ENCODE measurements at places on chromosomes 11 and 22.

GRCh38 chr11:65615950-65616574 lies 486 bp downstream of the PCNX3 start:
- no peak for DNase-seq

- DNase-seq, result no peak
Measured at GRCh38 chr11:128582496-128583366, 4.6 kb downstream of the ETS1 start.

DNA sequence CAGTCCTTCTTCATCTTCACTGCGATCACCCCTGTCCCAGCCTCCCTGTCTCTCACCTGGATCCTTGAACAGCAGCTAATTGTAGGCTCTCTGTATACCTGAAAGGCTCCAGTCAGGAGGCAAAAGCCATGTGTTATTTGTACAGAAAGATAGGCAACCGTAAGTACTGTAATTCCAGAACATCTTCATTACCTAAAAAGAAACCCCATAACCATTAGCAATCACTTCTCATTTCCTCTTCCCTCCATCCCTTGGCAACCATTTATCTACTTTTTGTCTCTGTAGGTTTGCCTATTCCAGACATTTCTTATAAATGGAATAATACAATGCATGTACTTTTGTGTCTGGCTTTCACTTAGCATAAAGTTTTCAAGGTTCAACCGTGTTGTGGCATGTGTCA lies 17.8 kb downstream of the NAGA start:
- DNase-seq, result no peak

- no peak for DNase-seq
Measured at GRCh38 chr11:66767666-66768065, 38.6 kb upstream of the SPTBN2 start.

DNA sequence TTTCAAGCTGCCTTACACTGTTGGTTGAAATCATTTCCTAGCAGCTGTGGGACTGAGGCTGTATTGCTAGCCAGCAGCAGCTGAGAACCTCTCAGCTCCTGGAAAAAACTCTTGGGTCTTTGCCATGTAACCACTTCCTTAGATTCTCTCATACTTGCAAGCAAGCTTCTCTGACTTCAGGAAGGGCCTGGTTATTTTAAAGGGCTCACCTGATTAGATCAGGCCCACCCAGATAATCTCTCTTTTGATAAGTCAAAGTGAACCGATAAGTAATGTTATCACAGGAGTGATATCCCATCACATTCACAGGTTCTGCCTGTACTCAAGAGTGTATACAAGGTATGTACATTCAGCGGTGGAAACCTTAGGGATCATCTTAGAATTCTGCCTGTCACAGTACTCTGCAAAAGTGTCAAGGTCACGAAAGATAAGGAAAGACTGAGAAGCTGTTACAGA lies 7.4 kb upstream of the CLPB start:
- no peak for DNase-seq

- DNase-seq, result no peak
Measured at GRCh38 chr11:111814106-111814505, 47.9 kb upstream of the PPP2R1B start.

DNA sequence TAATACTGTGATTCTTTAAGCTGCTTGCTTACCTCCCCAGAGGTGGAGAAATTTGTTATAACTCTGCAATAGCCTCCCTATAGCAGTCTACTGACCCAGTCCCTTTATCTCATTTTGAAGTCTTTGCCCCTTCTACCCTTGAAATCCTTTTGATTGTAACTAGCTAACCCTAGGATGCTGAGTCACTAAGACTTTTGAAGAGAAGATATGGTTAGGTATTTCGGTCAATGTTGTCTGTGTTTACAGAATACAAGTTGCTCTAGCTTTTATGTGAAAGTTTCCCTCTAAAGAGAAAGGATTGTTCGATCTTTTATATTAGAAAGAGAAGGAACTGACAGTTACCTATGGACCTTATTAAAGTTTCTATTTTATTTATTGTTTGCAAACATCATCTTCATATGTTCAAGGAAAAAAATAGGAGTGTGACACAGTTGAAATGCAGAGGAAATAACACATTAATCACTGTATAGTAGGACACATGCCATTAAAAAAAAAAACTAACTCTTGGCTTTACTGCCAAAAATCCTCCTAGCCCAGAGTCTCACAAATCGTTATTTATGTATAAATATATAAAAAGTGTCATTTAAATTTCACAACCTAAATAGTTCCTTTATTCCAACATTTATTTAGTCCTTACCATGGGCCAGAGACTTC lies 3.1 kb downstream of the HYLS1 start:
- no peak for DNase-seq

- no peak for DNase-seq
Measured at GRCh38 chr11:33500332-33500731, 200.3 kb downstream of the C11orf91 start.

DNA sequence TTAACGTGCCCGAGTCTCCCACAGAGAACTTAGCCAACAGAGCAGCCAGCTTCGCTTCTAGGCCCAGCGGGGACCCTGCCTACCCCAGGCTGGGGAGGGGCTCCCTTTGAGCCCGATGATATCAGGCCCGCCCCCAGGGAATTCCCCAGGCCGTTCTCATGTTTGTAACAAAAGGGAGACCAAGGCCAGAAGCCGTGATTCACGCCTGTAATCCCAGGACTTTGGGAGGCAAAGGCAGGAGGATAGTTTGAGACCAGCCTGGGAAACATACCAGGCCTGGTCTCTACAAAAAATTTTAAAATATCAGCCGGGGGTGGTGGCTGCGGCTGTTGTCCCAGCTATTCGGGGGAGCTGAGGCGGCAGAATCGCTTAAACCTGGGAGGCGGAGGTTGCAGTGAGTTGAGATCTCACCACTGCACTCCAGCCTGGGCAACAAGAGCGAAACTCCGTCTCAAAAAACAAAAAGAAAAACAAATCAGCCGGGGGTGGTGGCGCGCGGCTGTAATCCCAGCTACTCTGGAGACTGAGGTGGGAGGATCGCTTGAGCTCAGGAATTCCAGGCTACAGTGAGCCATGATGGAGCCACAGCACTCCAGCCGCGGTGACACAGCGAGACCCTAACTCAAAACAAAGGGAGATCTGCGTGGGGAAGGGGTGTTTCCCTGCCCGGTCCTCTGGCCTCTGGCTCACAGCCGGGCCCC lies 1.7 kb downstream of the DRD4 start:
- no peak for DNase-seq

DNA sequence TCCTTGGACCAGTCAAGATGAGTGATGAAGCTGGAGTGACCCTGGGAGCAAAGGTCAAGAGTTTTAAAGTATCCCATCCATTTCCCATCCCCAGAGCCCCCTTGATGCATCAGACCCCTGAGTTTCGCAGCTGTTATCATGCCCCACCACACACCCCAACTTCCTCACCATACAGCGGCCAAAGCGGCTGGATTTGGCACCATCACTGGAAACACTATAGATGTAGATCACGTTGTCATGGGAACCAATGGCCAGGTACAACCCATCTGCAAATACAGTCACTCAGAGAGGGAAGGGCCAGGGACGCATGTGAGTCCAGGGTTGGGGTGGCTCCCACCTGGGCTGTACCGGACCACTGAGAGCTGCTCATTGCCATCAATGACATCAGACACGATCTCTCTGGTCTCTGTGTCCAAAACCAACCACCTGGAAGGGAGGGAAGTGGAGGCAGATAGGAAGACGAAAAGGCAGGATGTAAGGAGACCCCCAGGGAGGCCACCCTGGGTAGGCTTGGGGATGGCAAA lies 2.2 kb upstream of the MTA2 start:
- DNase-seq, result no peak

DNA sequence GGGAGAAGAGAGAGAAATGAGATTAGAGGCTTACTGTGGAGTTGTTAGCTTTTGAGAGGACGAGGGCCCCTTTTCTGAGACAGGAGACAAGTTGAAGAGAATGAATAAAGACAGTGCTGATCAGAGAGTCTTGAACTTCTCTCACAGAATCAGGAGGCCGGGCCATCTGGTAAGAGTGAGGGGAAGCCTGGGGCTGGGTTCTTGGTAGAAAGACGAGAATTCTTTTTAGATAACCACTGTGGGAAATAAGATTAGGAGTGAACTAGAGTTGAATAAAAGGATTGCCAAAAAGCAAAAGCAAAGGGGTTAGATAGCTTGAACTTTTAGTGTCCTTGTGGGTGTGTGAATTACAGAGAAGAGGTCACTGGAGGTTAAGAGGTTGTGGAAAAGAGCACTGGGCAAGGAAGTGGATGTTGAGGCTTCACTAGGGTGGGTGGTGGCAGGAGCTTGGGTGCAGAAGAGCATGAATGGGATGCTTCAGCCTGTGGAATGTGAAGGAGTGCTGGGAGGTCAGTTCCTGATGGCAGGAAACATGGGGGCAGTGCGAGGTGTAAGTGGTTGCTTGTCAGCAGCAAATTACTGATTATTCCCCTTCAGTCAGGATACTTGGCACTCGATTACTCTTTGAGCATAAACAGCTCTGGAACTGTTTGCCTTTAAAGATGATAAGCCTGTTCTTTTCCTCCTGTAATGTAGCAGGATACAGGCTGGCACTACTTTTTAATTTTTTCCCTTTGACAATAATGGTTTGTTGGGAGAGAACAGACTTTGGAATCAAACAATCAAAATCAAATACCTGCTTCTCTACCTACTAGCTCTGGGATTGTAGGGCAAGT lies 98.3 kb downstream of the ARHGAP42 start:
- DNase-seq, result no peak

DNA sequence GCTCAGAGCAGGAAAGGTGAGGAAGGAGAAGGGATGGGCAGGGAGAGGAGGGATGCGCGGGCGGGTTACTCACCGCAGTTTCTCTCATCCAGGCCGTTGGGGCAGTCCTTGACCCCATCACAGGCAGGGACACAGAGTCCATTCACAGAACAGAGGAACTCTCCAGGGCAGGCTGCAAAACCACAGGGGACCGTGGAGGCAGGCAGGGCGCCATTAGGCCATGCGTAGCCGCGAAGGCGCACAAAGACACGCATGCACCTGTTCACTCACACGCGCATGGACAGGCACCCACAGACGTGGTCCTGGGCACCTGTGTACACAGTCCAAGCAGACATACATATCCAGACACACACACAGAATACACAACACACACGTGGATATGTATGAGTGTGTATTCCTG lies 23.0 kb downstream of the KCTD17 start:
- DNase-seq, result no peak

DNA sequence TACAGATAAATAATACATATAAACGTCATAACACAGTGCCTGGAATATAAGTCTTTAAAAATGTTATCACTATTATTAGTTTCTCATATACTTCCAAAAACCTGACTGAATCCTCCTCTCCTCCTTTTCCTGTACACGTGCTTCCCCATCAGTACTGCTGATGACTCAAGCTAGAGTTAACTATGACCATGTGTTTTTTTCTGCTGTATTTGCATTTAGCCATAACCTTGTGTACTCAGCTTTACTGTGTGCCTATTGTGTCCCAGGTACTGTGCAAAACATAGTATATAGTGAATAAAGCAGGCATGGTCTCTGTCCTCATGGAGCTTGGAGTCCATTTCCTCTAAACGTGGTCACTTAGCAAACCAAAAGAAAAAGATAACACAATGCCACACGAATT lies 56.5 kb upstream of the ARHGAP32 start:
- no peak for DNase-seq

GRCh38 chr11:27444801-27445215 lies 27.8 kb downstream of the LGR4 start:
- no peak for DNase-seq

- no peak for DNase-seq
Measured at GRCh38 chr22:27317971-27318428, 483.6 kb downstream of the MN1 start.

DNA sequence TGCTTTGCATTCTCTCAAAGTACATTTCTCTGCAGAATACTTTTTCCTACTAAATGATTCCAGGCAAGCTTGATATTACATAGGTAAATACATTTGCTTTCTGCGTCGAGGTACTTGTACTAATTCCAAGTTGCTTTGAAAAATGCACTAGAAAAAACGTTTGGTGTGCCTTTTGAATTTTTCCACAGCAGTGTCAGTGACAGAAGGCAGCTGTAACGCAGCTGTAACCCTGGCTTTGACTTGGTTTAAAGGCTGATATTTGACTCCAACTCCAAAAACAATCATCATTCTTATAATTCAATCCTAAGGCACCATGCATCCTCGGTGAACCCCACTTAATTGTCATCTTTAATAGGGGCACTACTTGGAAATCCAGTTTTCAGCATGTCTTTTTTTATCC lies 125.0 kb downstream of the MAML2 start:
- DNase-seq, result no peak

GRCh38 chr22:21076912-21077625 lies 31.3 kb downstream of the LRRC74B start:
- DNase-seq, result no peak

DNA sequence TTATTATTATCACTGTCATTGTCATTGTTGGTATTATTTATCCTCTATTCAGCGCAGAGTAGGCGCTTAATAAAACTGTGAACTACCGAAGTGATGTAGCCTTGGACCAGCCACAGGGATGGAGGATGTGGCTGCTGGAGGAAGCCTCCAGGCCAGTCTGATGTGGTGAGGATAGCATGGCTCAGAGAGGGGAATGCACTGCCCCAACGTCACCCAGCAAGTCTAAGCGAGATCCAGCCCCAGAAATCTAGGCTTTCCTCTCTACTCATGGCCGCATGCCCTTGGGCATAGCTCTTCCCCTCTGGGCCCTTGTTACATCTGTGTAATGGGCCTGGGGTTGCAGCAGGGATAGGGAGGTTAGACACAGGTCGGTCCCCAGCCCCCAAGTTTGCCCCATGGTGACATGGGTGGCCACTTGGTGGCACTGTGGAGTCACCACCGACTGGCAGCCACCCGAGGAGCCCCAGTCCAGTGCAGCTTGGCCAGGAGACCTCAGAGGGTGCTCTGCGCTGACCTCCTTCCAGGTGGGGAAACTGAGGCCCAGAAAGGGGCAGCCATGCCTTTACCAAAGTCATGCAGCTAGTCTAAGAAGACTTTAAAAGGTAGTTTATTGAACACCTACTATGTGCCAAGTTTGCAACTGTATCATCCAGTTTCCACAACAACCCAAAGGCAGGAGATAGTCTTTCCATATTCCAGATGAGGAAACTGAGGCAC lies 395.7 kb downstream of the MN1 start:
- DNase-seq, result no peak

- DNase-seq, result no peak
Measured at GRCh38 chr11:61625525-61625924, 44.6 kb upstream of the SYT7 start.

GRCh38 chr11:126135235-126136176 lies 72.8 kb upstream of the CDON start:
- DNase-seq, result no peak

GRCh38 chr22:49208768-49209252 lies 618.9 kb downstream of the BRD1 start:
- DNase-seq, result no peak
